ENCODE measurements at places on chromosomes 7 and 10.
A peak's percentile ranks its signal among the peaks of the same experiment; 100 is the strongest.

- no peak for DNase-seq
These were observed 580 bp downstream of the FAM200A start for GRCh38 chr7:99551334-99551733.

- DNase-seq = no peak
These were observed 65.7 kb upstream of the FERD3L start for GRCh38 chr7:19210893-19211413.

GRCh38 chr10:60905580-60905979 is 38.4 kb downstream of the RHOBTB1 start:
- DNase-seq = no peak

DNA sequence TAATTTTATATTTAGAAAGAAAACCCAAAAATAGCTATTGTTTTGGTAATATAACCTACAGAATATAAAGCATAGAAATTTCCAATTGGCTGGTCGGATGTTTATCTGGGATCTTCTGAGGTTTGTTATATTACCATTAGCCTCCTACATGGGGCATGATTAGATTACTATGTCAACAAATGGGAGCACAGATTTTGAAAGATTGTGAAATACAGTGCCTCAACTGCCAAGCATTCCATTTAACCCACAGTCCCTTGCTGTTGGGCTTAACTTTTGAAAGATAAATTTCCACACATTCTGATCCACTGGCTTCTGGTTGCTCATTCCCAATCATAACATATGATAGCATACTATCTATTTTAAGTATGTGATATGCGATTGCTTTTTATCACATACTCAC is 455.4 kb upstream of the C7orf33 start:
- no peak for DNase-seq

- no peak for DNase-seq
These were observed 9.9 kb upstream of the ARHGAP22 start for GRCh38 chr10:48614481-48615390.

- no peak for DNase-seq
These were observed 3.8 kb downstream of the SPRN start for GRCh38 chr10:133420579-133420978.

DNA sequence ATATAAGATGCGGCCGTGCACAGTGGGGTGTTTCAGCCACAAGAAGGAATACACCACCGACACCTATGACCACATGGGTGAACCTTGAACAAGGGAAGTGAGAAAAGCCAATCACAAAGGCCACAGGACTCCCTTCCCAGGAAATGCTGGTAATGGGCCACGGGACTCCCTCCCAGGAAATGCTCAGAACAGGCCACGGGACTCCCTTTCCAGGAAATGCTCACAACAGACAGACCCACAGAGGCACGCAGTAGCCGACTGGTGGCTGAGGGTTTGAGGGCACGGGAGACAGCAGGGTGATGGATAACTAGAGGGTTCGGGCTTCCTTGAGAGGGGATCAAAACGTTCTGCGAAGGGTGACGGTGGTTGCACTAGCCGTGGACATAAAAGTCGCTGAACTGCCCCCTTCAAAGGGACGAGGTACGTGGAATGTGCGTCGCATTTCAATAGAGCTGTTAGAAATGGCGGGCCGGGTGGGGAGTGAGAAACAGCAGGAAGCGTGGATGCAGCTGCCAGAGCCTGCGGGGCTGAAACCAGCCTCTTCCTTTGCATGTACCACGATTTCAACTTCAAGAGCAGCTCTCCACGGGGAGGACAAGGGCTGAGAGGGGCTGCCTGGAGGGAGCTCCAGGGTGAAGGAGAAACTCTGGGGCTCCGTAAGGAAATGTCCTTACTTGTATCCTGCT is 274.0 kb downstream of the ELFN1 start:
- no peak for DNase-seq

DNA sequence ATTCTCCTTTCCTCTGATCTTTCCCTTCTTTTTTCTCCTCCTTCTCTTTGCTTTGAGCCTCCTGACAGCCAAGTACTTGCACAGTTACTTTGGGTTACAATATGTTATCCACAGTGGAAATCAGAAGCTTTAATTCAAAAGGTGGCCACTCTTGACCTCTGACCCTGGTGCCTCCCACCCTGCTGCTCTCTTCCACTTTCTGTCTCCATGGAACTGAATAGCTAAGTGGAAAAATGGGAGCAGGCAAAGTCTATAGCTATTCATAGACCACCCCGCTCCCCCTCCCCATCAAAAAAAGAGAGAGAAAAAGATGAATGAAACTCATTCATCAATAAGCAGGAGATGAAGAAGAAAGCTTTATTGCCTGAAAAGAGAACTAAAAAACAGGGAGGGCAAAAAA is 39.4 kb downstream of the PTN start:
- no peak for DNase-seq

- no peak for DNase-seq
These were observed 66.8 kb upstream of the EXOC4 start for GRCh38 chr7:133186060-133186459.

- DNase-seq = no peak
These were observed 23.3 kb downstream of the ANTXRL start for GRCh38 chr10:46310143-46310514.

DNA sequence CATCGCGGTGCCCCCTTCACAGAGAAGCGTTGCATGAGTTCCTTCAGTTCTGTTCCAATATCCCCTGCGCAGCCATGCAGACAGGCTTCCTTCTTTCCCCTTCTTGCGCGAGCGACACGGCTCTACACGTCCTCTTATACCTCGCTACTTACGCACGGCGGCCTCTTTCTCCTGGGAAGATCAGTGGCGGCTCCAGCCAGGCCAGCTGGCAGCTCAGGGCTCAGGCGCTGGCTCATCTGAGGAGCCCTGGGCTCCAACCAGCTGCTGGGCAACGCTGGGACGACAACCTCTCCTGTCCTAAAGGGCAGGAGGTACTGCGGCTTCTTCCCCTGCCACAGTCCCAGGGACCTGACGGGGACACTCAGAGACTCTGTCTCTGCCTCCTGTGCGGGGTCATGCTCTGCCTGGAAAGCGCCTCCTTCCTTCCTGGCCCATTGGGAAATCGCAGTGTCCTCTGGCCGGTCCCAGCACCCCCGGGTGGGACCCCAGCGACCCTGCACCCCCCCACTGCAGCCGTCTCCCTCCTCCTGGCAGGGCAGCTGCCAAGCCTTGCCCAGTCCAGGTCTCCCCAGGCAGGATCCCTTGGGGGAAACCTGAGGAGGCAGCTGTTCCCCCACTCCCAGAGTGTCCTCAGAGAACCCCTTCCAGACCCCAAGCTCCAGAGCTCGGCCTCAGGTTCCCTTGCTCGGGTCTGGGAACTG is 5.0 kb upstream of the FAM20C start:
- DNase-seq = no peak

- no peak for DNase-seq
These were observed 268.0 kb downstream of the DYNC1I1 start for GRCh38 chr7:96040250-96040772.

DNA sequence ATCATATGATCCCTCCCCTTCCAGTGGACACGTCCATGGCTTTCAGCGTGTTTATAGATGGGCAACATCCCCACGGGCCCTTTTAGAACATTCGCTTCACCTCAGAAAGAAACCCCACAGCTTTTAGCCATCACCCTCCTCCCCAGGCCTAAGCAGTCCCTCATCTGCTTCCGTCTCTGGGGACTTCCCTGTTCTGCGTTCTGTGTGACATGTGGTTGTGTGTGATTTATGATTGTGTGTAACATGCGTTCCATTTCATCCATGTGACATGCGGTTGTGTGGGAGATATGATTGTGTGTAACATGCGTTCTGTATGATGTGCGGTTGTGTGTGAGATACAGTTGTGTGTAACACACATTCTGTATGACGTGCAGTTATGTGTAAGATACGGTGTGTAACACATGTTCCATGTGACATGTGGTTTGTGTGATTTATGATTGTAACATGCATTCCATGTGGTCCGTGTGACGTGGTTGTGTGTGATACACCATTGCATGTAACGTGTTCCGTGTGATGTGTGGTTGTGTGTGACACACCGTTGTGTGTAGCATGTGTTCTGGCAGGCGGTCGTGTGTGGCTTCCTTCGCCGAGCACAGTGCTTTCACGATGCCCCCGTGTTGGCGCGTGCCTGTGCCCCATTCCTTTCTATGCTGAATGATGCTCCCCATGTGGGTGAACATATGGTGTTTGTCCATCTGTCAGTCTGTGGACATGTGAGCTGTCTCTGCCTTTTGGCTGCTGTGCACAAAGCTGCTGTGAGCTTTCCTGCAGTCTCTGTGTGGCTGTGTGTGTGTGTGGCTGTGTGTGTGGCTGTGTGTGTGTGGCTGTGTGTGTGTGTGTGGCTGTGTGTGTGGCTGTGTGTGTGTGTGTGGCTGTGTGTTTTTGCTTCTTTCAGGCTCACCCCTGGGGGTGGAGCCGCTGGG is 26.2 kb downstream of the PWWP2B start:
- DNase-seq = no peak

- DNase-seq = peak; percentile 74
These were observed 29.6 kb downstream of the AMZ1 start for GRCh38 chr7:2717293-2718261.

DNA sequence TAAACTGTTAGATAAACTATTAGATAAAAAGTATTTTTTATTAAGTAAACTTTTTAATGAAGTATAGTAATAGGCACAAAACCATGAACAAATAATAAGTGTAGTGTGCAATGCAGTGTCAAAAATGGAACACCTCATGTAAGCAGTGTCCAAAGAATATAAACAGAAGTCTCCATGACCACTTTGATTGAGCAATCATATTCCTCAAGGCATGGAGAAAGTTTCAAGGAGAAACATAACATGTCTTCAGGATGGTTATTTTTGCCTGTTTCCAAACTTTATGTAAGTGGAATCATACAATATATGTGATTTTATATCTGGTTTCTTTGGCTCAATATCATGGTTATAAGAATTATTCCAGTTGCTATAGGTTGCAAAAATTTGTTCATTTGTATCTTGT is 6.1 kb upstream of the RELN start:
- no peak for DNase-seq

GRCh38 chr7:2114926-2115759 is 117.6 kb downstream of the MAD1L1 start:
- no peak for DNase-seq

DNA sequence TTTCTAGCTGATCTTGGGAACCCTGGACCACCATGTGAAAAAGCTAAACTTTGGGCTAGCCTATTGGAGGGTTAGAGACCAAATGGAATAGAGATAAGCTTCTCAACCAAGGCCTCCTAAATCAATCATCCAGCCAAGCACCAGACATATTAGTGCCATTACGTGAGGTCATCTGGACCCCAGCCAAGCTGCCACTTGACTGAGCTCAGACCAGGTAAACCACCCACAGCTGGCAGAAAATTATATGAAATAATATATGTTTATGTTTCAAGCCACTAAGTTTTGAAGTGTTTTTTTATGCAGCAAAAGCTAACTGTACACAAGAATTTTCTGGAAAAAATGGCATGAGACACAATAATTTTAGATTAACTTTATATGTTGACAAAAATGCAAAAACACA is 82.6 kb upstream of the PCGF5 start:
- DNase-seq = no peak

DNA sequence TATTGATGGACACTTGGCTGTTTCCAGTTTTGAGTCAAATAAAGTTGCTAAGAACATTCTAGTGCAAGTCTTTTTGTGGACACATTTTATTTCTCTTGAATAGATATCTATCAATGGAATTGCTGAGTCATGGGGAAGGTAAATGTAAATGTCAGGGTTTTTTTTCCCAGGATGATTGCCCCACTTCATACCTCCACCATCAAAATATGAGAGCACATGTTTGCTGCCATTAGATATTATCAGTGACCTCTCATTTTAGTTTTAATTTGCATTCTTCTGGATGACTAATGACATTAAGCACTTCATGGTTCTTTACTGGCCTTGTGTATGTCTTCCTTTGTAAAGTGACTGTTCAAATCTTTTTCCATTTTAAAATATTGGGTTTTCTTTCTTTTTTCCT is 45.7 kb downstream of the PAPSS2 start:
- DNase-seq = no peak
